ENCODE measurements at places on chromosomes 4 and X.

GRCh38 chrX:64395568-64395929, 297 bp upstream of the MTMR8 start:
- no peak for DNase-seq

DNA sequence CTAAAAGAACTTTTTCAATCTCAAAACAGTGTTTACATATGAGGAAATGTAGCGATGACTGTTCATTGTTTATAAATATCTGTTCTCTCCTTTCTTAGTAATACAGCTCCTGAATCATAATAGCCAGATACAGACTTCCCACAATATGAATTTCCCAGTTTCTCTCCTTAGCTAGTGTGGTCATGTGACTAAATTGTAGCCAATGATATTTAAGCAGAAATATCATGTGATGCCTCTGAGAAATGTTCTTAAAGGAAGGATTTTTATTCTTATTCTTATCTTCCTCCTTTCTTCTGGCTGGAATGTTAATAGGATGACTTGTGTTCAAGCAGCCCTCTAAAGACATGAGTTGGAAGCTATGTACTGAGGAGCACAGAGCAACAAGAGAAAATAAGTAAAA, 383.7 kb upstream of the ATOH1 start:
- DNase-seq: no peak

GRCh38 chr4:77852892-77853495, 9.6 kb upstream of the MRPL1 start:
- DNase-seq: peak; percentile 61

GRCh38 chr4:21795091-21795490, 153.5 kb downstream of the KCNIP4 start:
- peak; percentile 62 for DNase-seq

- DNase-seq: no peak
Measured at GRCh38 chrX:8179656-8180055, 8.6 kb upstream of the VCX2 start.

DNA sequence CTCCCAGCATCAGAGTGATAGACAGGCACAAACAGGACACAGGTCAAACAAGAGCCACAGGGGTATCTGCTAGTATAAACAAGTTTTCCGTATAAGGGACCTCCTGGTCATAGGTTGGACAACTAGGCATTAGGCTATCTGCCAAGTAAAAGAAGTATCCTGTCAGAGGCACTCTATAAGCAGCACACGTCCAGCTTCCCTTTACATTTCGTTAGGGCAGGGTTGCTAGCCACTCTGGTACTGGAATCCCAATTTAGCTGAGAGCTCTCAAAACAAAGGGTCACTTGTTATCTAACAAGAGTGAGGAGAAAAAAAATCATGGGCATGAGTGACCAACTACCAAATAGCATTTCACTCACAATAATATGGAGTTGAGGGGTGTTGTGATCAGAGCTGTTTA, 780.7 kb upstream of the DIAPH2 start:
- no peak for DNase-seq

DNA sequence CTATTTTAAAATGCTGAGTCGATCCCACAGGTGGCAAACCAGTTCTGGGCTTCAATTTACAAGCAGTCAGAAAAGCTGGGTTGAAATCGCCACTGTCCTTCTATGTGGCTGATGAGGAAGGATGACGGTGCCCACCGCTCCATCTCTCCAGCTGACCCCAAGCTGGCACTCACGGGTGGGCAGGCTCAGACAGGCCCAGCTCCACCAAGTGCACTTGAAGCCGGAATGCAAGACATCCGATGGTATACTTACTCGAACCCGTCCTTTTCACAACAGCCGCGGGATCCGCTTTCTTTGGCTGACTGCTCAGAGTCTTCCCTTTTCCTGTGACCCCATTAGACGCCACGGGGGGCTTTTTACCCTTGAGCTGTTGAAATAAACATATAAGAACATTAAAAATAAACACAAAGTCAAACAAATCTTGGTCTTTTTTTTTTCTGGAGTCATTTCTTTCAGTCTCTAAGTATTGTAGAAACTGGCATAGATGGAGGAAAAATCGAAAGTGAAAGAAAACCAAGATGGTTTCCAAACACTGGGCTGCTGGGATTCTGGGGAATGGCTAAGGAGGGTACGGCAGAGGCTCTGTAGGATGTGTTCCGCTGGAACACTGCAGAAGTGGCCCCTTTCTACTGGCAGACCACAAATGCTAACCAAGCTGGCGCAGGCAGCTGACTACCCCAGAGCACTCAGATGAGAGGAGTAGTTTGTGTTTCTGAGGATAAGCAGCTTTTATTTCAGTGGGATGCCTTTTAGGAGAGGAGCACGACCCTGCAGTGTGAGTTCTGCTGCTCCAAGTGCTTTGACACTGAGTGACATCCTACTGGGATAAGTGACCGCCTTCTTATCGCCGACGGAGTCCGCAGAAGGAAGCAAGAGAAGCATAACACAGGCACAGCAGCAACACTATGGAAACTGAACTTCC, 160.9 kb downstream of the AFAP1 start:
- no peak for DNase-seq

- DNase-seq: no peak
Measured at GRCh38 chr4:186104890-186105646, 564 bp downstream of the FAM149A start.

- DNase-seq: no peak
Measured at GRCh38 chr4:41748074-41748570, 403 bp downstream of the PHOX2B start.

DNA sequence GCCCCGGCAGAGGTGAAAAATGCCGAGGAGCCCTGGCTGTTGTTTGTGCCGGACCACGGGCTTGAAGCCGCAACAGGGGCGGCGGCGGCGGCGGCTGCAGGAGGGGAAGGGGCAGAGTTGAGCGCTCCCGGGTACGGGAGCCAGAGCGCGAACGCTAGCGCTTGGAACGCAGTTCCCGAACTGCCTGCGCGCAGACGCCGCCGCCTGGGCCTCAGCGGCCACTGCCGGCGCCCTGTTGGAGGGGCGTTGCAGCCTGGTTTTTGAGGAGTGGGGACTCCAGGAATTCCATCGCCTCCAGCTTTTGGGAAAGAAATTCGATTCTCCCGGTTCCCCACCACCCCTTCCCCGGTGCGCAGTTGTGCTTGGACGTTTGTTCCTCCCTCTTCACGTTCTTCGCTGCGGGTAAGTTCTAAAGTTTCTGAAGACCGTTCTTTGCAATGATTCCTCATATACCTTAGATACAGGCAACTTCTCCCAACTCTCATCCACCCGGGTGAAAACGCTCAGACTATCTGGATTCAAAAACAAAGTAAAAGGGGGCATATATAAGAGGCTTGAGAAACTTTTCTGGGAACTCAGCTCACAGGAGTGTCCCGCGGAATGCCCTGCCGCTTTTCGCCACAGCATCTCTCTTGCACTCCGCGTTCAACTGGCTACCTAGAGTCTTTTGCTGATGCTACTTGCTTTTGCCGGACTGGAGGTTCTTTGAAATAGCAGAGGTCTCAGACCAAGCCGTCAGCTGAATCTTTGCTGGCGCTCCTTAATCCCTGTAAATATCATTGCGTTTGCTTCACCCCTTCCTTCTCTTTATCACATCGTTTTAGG, 1.0 kb downstream of the FAT4 start:
- DNase-seq: no peak

DNA sequence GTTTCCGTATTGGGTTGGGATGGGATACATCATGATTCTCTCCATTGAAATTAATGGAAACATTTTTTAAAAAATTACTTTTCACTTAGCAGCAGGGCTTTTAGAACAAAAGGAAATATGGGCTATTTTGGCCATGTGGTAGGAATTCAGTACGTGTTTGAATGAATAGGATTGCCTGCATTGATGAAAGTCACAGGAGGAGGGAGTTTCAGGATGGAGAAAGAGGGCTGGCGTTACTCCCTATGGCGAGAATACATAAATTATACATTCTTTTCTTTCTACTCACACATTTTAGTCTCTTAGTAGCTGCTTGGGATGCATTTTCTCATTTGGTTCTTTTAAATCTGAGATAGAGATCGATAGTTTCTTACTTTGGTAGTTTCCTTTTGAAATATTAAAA, 100.3 kb upstream of the PDHA1 start:
- no peak for DNase-seq

DNA sequence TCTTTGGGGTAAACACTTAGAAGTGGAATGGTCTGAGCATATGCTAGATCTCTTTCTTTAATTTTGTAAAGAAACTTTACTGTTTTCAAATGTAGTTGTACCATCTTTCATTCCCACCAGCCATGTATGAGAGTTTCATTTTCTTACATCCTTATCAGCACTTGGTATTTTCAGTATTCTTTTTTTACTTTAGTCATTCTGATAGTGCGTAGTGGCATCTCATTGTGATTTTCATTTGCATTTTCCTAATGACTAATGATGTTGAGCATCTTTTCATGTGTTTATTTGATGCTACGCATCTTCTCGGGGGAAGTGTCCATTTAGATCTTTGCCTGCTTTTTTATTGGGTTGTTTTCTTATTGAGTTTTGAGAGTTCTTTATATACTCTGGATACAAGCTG, 71.3 kb upstream of the PRPS1 start:
- no peak for DNase-seq

GRCh38 chrX:32514986-32515385, 696.4 kb downstream of the DMD start:
- DNase-seq: no peak

DNA sequence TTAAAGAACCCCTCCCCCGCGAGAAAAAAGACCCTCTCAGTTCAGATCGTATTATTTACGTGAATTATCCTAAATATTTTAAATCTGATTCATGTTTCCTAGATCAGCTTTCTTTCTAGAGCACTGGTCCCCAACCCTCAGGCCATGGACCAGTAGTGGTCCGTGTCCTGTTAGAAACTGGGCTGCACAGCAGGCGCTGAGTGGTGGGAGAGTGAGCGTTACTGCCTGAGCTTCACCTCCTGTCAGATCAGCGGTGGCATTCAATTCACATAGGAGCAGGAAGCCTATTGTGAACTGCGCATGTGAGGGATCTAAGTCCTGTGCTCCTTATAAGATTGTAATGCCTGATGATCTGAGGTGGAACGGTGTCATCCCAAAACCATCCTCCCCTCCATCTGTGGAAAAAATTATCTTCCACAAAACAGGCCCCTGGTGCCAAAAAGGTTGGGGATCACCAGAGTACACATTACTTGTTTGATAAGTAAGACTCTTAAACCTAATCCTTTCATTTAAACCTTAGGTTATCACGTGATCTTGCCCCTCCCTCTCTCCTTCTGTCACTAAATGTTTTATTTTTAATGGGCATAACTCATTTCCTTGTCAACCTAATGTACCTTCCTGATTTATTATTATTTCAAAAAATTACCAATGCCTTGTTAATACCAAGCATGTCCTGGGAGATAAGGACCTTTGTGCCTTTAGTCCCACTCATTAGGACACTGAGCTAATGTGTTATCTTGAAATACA, 442.9 kb downstream of the TLL1 start:
- no peak for DNase-seq

GRCh38 chr4:100984901-100985300, 362.4 kb downstream of the PPP3CA start:
- DNase-seq: no peak

DNA sequence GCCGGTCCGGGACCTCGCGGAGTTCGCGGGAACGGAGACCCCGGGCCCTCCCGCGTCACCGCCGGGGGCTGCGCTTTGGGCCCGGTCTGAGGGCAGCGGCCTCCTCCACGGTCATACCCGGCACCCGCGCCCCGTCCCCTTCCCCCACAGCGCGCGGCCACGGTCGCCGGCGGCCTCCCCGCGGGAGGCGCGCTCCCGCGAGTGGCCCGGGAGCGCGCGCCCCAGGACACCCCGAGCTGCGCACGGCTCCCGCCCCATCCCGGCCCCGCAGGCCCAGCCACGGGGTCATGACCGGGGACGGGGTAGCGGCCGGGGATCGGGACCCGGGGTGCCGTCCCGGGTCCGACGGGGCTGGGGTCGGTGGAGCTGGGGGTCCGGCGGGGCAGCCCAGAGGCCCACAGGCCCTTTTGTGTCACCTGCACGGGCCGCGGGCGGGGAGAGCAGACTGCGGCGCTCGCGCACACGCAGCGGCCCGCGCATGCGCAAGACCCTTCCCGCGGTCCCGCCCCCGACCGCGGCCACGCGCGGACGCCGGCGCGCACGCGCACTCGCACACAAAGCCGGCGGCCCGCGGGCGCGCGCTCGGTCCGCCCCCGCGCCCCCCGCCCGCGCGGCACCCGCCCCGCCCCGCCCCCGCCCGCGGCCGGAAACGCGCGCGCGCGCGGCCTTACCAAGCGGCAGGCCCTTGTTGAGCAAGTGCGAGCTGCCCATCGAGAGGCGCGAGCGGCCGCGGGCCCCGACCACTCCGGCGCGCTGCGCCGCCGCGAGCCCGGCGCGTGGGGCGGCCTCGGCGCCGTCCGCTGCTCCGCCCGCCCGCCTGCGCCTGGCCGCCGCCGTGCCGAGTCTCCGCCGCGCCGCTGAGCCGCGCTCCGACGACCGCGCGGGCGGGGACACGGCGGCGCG, at the start of gene CTBP1:
TSS of gene CTBP1 (minus strand) at position 886 of the 903 bp plus-strand sequence. CDS start 7,799 bp downstream, outside the sequence.
- peak; percentile 84 for DNase-seq

DNA sequence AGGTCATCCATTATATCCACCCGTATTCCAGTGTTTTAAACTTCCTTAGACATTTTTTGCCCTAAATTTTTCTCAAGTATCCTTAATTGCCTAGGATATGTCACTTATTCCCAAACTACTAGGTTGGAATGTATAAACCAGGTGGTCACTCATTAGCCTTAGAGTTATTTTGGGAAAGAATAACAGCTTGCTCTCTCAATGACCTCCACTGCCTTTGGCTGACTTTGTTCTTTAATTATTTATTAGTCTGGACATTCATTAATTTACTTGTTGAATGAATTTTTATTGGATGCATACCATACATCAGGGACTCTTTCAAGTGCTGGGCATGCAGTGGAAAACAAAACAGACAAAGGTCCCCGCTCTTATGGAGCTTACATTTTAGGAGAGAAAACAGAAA, 609.3 kb upstream of the IGFBP7 start:
- DNase-seq: no peak

DNA sequence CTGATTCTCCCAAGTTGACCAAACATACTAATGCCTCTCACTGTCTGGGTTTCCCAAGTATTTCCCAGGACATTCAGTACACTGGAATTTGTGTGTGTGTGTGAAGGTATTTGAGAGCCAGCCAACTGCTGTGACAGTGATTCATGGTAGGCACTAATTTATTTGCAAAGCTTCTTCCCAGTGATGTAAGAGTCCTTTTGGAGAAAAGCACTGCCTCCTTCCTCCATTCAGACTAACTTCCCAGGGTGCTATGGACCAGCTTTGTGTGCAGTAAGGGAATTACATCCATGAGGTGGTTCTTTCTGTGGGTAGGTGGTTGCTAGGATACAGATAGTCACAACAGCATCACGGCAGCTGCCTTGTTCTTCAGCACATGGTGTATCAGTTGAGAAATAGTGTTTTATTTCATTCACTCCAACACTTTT, 8.7 kb downstream of the EGF start:
- no peak for DNase-seq

DNA sequence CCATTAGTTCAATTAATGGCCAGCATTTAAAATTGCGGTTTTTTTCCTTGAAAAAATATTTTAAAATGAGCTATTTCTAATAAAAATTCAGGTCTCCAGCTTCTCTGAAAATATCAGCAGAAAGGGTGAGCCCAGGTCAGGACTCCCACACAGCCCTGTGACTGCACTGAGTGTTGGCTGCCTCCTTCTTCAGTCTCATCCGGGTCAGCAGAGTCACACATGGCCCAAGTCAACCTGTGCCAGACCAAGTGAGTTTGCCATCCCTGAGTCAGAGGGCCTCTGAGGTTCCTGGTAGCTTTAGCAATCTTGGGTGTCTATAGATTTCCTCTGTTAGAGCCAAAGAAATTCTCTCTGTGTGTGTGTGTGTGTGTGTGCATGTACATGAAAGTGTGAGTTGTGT, 22.1 kb upstream of the MSX1 start:
- no peak for DNase-seq

GRCh38 chr4:45741897-45742296, 382.0 kb downstream of the GABRG1 start:
- DNase-seq: no peak

- DNase-seq: no peak
Measured at GRCh38 chr4:69330345-69331047, 50.2 kb downstream of the UGT2B28 start.

All from T-helper 1 cell (primary cell).